ENCODE measurements at places on chromosomes 2 and 18.

DNA sequence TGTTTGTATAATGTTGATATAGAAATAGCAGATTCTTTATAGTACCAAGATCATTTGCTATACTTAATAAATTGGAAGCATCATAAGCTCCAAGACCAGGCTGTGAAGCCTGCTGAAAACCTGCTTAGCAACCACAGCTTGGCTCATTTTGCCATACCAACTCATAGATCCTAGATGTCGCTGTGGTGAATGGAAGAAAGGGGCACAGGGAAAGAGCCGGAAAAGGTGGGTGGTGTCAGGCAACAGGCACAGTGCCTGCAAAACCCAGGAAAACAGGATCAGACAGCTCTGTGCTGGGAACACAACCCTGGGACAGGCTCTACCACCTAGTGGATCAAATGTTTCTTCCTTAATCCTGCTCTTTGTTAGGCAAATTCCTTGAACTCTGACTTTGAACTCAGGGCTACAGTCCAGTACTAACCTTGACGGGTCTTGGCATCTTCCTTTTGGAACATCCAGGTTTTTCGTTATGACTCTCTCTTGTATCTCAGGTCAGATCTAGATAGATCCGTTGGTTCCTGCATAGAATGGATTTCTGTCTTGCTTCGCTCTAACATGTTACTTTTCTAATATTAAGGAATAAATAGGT, 31.6 kb downstream of the TWSG1 start:
- no peak for DNase-seq

GRCh38 chr2:122704109-122704563, 948.7 kb downstream of the TSN start:
- DNase-seq = no peak

GRCh38 chr2:197268786-197269584, 41.6 kb downstream of the ANKRD44 start:
- peak; percentile 56 for DNase-seq

DNA sequence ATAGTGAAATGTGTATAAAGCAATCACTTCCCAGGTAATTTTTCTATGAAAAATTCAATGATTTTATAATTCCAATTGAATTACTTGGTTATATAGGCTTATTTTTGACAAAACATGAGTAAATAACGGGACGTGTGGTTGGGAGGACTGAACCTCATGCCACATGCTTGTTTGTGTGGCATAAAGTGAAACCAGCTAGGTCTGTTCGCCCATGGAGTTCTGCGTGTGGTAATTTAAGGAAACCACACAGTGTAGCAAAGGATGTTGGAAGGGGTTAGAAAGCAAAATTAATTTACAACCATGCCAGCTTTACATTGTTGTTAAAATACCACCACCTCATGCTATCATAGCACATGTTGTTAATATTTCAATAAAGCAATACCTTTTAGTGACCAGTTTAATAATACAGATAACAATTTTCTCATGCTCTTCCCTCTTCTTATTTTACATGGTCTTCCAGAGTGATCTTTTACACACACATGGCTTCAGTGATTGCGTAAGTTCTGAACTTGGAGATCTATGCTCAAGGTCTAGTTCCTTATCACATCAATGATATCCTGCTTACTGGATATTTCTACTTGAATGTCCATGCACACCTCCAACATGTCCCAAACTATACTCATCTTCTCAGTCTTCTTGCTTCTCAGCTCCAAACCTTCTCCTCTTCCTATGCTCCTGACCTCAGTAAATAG, 156.4 kb upstream of the ITGA4 start:
- DNase-seq = peak; percentile 84

DNA sequence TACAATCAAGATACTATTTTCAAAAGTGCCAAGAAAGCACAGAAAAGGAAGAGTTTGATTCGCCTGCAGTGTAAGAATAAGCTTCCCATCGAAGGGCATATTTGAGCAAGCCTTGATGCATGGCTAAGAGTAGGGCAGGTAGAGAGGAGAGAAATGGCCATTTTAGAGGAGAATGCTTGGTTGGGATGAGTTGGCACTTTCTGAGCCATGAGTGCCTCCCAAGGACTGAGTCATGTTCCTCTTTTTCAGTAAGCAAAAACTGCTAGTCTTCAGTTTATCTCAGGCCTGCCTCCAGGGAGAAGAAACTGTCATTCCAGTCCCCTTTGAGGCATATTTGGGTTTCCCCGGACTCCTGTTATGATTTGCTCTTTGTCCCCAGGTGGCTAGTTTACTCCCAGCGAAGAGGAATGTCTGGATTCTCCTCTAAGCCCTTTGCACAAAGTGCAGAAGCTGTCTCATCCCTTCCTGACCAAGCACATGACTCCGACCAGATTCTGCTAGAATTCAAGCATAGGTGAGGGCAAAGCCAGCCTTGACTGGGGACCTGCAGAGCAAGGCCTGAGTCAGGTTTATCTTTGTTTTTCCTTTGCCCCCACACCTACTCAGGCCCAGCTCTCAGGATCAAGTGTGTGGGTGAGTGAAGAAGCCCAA, 115.2 kb downstream of the TTC32 start:
- DNase-seq = peak; percentile 89

- DNase-seq = no peak
Measured at GRCh38 chr2:186835628-186836027, 13.3 kb downstream of the ZSWIM2 start.

GRCh38 chr18:50590593-50590992, 30.7 kb downstream of the MAPK4 start:
- DNase-seq = no peak
